ENCODE measurements at places on chromosomes 11 and 22. TPM values are rescaled to one million over a fixed set of nuclear protein-coding genes. Genes with fewer than 3 reads are reported as not detected.

The OR8K1 gene
- total RNA-seq: not detected

The PLXNB2 gene
- 3.9 TPM for total RNA-seq

The MACROD1 gene
- total RNA-seq: 6.3 TPM

The CXCR5 gene
- total RNA-seq: 14.3 TPM

The SCGB1C1 gene
- total RNA-seq: not detected

The LRRC75B gene
- not detected for total RNA-seq

The SLCO2B1 gene
- not detected for total RNA-seq

The MRGPRX1 gene
- not detected for total RNA-seq

The USP28 gene
- 7.9 TPM for total RNA-seq

The RIMBP3C gene
- 0.14 TPM for total RNA-seq

The RHOD gene
- not detected for total RNA-seq

The SLC6A5 gene
- total RNA-seq: not detected

Measured in CD4-positive, alpha-beta T cell (primary cell).